ENCODE measurements at places on chromosomes 11 and 22. TPM values are rescaled to one million over a fixed set of nuclear protein-coding genes. Genes with fewer than 3 reads are reported as not detected.

- no peak overlapping the region for H3K4me3 ChIP-seq
- H3K4me1 ChIP-seq: peaks cover 6% of the 10 kb centered on the region
- no peak for DNase-seq
These were observed 18.2 kb upstream of the OR10W1 start for GRCh38 chr11:58286249-58286648.

DNA sequence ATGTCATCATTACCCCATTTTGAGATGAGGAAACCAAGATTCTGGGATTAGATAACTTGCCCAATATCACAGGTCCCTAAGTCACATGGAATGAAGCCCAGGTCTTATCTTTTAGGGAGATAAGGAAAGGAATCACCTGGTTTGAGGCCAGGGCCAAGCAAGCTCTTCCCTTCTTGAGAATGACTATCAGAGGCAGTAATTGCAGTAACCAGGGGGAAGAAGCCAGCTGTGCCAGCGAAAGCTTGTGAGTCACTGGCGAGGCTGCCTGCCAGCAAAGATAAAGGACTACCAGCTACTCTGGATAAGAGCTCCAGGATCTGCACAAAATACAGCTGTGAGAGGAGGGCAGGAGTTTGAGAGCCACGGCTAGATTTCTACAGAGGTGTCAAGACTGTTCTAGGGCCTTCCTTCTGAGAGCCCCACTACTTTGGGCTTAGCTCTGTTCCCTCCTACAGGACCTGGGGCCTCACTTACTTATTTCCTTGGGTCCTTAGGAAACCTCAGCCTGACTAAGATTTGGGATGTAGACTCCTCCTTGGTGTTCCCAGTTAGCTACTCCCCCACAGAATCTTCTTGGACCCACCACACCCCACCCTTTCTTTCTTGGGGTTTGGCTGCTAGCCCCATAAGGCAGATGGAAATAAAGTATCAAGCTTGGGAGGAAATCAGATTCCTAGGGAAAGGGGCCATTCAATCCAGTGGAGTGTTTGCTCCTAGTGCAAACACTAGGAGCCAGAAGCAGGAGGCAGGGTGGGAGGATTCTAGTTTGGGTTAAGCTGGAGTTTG is 9.7 kb upstream of the CCKBR start:
- DNase-seq: peak; percentile 73
- H3K36me3 ChIP-seq: no peaks in the 10 kb centered on the region
- H3K27ac ChIP-seq: peak overlapping the region; percentile 10
- H3K4me1 ChIP-seq: peaks cover 6% of the 10 kb centered on the region

- H3K4me1 ChIP-seq: peaks cover 6% of the 10 kb centered on the region
- no peak for DNase-seq
- no peak overlapping the region for H3K27ac ChIP-seq
- H3K4me3 ChIP-seq: no peak overlapping the region
- no peaks in the 10 kb centered on the region for H3K27me3 ChIP-seq
These were observed 315.9 kb downstream of the CADM1 start for GRCh38 chr11:115188188-115188897.

DNA sequence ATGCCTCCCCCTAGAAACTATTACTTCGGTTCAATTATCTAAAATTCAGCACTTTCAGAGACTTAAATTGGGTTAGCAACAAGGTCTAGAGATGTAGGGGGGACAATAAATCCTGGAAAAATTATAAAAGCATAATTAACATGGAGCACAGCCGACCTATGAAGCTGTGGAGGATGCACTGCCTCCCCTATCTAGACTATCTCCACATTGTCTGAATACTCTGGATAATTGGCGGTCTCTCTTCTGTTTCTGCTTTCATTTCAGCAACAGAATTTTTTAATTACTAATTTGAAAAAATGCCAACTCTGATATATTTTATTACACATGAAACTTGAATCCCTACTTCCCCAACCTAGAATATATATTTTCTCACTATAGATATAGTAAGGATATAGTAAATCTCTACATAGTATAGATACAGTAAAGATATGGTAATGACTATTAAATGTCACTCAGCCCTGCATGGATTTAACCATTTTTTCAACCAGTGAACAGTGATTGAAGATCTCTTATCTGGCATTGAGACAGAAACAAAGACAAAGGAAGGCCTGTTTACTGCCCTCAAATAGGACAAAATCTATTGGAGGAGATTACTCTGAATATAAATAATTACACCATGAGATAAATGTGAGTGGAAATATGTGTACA is 157.6 kb downstream of the BLID start:
- no peaks in the 10 kb centered on the region for H3K27me3 ChIP-seq
- no peaks in the 10 kb centered on the region for H3K4me1 ChIP-seq
- no peaks in the 10 kb centered on the region for H3K36me3 ChIP-seq
- no peak overlapping the region for H3K4me3 ChIP-seq
- DNase-seq: no peak

DNA sequence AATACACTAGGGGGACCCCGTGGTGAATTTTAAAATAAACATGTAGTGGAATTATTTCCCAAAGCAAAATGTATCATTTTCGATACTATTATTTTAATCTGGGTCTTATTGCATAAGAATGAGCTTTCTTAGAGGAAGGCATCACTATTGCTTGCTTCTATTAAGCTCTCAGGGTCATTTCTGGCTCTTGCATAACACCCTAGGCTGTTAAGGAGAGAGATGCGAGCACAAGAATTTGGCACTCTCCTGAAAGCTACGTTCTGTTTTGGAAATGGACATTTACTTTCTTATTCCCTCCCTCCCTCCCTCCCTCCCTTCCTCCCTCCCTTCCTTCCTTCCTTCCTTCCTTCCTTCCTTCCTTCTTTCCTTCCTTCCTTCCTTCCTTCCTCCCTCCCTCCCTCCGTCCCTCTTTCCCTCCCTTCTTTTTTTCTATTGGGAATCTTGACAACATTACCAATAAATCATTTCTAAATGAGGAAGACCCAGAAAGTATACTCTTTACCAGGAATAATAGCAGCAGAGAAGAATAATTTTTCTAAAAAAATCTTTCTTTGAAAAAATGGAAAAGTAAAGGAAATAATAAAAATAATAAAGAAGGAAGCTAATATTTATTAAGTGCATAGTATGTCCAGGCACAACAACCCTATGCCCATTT is 83.6 kb upstream of the BDNF start:
- peaks cover 4% of the 10 kb centered on the region for H3K27me3 ChIP-seq
- H3K36me3 ChIP-seq: no peaks in the 10 kb centered on the region
- no peak overlapping the region for H3K27ac ChIP-seq
- no peaks in the 10 kb centered on the region for H3K4me1 ChIP-seq

DNA sequence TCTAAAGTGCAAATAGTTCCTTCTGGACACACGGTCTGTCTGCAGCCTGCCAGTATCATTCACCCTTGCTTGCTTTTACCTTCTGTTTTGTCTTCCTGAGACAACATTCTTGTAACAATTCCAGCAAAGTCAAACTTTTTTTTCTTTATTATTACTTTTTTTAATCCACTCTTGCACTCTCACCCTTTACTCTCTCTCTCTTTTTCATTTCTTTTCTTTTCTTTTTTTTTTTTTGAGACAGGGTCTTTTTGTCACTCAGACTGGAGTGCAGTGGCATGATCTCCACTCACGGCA is 53.7 kb downstream of the MCHR1 start:
- H3K27ac ChIP-seq: no peak overlapping the region
- no peaks in the 10 kb centered on the region for H3K27me3 ChIP-seq
- no peaks in the 10 kb centered on the region for H3K36me3 ChIP-seq

GRCh38 chr11:37689951-37690350 is 1091.9 kb upstream of the RAG2 start:
- no peak for DNase-seq
- no peaks in the 10 kb centered on the region for H3K27me3 ChIP-seq
- H3K4me3 ChIP-seq: no peak overlapping the region
- H3K27ac ChIP-seq: no peak overlapping the region

DNA sequence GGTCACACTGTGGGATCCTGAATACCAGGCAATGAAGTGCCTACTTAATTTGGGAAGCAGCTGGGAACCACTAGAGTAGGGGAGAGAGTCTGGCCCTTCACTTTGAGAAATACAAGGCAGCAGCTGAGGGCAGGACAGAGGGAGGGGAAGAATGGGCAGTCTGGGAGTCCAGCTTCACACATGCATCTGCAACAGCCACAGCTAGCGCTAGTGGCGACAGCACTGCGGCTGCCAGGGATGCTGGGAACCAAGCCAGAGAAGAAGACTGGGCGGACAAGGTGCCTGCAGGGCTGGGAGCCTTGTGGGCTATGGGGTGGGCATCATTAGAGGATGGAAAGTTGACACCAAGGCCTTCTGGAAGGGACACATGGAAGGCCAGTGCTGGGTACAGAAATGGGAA is 15.8 kb downstream of the SCUBE2 start:
- DNase-seq: no peak
- no peak overlapping the region for H3K4me3 ChIP-seq
- H3K4me1 ChIP-seq: no peaks in the 10 kb centered on the region

DNA sequence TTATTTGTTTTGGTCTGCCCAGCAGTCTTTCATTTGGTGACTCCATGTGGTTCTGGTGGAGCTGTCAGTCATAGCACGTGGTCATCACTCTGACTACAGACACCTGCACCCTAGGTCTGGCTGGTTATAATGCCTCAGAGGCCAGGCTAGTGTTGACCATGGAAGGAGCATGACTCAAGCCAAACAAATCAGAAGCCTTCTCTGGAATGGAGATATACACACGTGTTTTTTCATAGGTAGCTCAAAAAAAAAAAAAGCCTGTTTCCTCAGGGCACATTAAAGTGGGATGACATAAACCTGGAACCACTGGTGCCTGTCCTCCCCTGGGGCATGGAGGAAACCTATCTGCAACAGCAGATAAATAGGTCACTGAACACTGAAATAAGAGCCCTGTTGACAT is 8.1 kb upstream of the PLAAT3 start:
- no peaks in the 10 kb centered on the region for H3K27me3 ChIP-seq
- H3K4me3 ChIP-seq: no peak overlapping the region
- no peaks in the 10 kb centered on the region for H3K4me1 ChIP-seq
- H3K27ac ChIP-seq: no peak overlapping the region
- DNase-seq: no peak

- DNase-seq: no peak
- no peak overlapping the region for H3K27ac ChIP-seq
- H3K27me3 ChIP-seq: no peaks in the 10 kb centered on the region
- no peaks in the 10 kb centered on the region for H3K36me3 ChIP-seq
- peaks cover 28% of the 10 kb centered on the region for H3K4me1 ChIP-seq
These were observed 22.7 kb upstream of the YPEL1 start for GRCh38 chr22:21758091-21758864.

DNA sequence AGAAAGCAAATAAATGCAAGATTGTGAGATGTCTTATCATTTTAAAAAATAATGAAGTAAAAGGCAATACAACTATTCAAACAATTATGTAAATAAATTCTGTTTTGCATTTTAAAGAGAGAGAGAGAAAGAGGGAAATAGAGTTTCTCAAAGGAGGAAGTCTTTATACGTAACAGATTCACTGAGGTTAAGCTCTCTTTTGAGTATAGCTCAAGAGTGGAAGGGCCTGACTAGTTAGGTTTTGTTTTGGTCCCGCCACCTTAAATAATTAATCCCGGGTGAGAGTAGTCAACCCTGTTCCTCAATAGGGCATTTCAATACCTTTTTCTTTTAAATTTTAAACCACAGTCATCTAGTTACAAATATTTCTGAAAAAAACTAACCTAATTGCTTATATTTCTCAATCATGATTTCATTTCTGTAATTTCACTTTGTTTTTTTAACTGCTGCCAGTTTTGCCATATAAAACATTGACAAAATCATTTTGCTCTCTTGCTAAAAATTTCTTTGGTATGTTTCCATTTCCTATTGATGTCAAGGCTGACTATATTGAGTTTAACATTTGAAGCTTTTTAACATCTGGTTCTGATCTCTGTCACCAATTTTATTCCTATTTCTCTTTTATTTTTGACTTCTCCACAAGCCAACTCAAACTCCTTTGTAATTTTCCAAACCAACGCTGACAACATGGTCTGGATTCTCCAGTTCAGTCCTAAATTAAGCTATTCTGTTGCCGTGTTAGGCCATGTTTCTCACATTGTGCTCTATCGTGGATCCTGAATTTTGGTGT is 10.3 kb downstream of the OR10D3 start:
- no peak overlapping the region for H3K4me3 ChIP-seq
- DNase-seq: no peak
- no peaks in the 10 kb centered on the region for H3K27me3 ChIP-seq
- H3K27ac ChIP-seq: no peak overlapping the region

- no peaks in the 10 kb centered on the region for H3K36me3 ChIP-seq
- DNase-seq: no peak
- H3K4me1 ChIP-seq: peaks cover 9% of the 10 kb centered on the region
These were observed 4.6 kb upstream of the KCNJ5 start for GRCh38 chr11:128886406-128887124.

DNA sequence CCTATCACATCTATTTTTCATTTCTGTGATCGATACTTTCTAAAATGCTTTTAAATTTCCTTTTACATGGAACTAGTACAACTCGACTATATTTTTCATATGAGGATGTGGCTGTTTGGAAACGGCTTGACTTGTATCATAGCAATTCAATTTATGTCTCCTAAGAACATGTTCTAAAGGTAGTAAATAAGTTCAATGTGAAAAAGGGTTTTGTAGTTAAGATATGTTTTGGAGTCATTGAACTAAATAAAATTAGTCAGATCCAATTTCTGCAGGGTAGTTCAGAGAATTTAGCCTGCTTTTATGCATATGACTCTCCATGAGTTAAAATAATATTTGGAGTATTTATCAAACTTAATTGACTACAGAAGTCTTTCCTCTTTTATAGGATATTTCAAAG is 1121.4 kb downstream of the LRRC4C start:
- no peak overlapping the region for H3K4me3 ChIP-seq
- no peaks in the 10 kb centered on the region for H3K4me1 ChIP-seq
- no peak for DNase-seq
- no peaks in the 10 kb centered on the region for H3K27me3 ChIP-seq
- no peaks in the 10 kb centered on the region for H3K36me3 ChIP-seq
- H3K27ac ChIP-seq: no peak overlapping the region

GRCh38 chr11:61057615-61058014 is 44.7 kb upstream of the CD5 start:
- no peaks in the 10 kb centered on the region for H3K27me3 ChIP-seq
- H3K27ac ChIP-seq: no peak overlapping the region
- DNase-seq: no peak

GRCh38 chr22:42874010-42874409 is 16.9 kb upstream of the ARFGAP3 start:
- H3K36me3 ChIP-seq: peaks cover 9% of the 10 kb centered on the region
- H3K4me1 ChIP-seq: no peaks in the 10 kb centered on the region
- DNase-seq: no peak
- H3K27me3 ChIP-seq: no peaks in the 10 kb centered on the region
- H3K4me3 ChIP-seq: no peak overlapping the region

DNA sequence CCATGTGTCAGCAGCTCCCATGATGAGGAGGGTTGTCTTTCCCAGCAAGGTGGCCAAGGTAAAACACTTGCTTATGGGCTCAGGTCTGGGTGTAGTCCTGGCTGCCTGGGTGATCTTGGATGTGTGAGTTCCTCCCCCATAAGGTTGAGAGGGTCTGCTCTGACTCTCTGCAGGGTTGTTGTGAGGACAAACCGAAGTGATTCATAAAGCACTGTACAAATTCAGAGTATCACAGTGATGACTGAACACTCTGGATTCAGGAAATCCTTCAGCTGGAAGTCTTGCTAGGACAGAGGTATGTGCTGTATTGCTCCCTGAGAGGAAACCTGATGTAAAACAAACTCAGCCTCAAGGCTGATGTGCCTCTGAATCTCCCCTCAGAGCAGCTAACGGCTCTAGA is 220.9 kb upstream of the PITPNB start:
- no peak overlapping the region for H3K27ac ChIP-seq
- H3K36me3 ChIP-seq: no peaks in the 10 kb centered on the region
- H3K4me1 ChIP-seq: peaks cover 55% of the 10 kb centered on the region
- DNase-seq: no peak
- H3K4me3 ChIP-seq: no peak overlapping the region

Gene KCNK4
- not detected for total RNA-seq

Gene SLC17A6
- not detected for total RNA-seq

Gene ZNF70
- 3.7 TPM for total RNA-seq

Gene ARCN1
- 90.8 TPM for total RNA-seq

Gene OR2D2
- total RNA-seq: not detected

Gene PPP2R1B
- 11.7 TPM for total RNA-seq

Gene SYT12
- 0.16 TPM for total RNA-seq

Gene RFPL2
- not detected for total RNA-seq

Measured in heart right ventricle (tissue), 16 donors.